ENCODE measurements at places on chromosomes 2 and 18. TPM values are rescaled to one million over a fixed set of nuclear protein-coding genes. Genes with fewer than 3 reads are reported as not detected.

DNA sequence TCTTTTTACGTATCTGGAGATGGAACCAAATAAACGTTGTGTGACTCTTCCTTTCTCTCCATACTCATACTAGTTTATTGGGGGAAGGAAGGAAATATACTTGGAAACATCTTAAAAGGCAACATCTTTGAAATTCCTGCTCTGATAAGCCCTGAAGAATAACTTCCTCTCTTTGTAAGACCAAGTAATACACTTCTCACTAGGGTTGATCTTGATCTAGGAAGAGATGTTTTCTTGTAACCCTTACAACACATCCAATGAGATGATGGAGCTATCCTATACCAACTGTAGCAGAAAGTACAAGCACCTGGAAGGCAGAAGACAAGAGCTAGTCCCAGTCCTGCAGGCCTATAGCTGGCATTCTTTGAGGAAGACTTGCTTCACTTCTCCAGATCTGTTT lies 2.0 kb downstream of the ANKRD44 start:
- DNase-seq, result no peak

Gene STAT4
- 8.4 TPM for total RNA-seq

DNA sequence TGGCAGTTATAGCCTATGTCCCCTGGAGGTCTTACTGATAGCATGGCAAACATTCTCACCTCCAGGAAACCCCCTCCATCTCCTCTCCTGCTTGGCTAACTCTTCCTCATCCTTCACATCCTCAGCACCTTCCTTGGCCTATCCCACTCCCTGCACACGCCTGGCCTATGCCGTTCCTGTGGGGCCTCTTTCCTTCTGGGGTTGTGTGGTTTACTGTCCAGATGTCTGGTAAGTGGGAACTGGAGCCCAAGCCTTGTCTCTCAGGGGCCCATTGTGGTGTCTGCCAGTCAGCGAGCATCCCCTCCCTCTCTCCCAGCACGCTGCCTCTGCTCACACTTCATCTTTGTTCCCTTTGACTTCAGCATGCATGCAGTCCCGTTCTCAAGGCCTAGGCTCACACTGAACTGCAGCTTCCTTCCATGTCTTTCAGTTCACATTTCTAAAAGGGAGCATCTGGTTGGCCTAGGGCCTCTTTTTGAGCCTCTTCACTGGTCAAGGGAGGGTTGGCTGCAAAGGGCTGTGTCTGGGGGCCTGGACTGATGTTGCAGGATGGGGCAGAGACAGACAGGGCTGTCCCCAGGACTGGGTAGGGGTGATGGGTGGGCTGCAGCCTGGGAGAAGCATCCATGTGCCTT lies 13.1 kb downstream of the SPR start:
- DNase-seq, result no peak

DNA sequence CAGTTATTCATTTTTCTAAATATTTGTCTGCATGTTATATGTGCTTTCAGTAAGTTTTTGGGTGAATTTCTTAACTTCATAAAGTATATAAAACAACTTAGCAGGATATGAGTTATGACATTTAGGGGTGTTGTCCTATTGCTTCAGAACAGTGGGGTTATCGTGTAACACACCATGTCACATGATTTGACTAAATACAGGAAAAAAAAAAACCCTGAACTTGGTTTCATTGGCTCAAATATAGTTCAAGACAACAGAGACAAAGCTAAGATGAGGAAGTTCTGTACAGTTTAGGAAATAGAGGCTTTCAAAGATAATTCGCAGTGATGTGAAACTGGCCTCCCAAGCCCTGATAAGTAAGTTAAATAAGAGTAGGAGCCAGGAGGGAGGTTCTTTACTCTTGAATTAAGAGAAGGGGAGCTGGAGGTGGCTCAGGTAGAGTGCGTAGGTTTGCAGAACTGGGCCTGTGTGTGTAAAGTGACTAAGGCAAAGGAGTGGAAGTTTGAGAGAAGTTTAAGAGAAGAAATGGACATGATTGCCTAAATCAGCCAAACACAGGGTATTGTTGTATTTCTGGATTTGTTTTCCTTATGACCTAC lies 53.9 kb downstream of the LIMS1 start:
- DNase-seq, result peak; percentile 45

Gene IL36A
- not detected for total RNA-seq

Gene ARHGAP15
- total RNA-seq, result 12.4 TPM

- DNase-seq, result no peak
Observed at GRCh38 chr2:205972113-205972512, 113.9 kb downstream of the INO80D start.

GRCh38 chr18:76338619-76339245 lies 156.3 kb downstream of the ZNF516 start:
- DNase-seq, result no peak

GRCh38 chr2:69086466-69086865 lies 73.5 kb downstream of the ANTXR1 start:
- no peak for DNase-seq

- no peak for DNase-seq
Observed at GRCh38 chr2:108228006-108228405, 11.8 kb upstream of the SULT1C3 start.

DNA sequence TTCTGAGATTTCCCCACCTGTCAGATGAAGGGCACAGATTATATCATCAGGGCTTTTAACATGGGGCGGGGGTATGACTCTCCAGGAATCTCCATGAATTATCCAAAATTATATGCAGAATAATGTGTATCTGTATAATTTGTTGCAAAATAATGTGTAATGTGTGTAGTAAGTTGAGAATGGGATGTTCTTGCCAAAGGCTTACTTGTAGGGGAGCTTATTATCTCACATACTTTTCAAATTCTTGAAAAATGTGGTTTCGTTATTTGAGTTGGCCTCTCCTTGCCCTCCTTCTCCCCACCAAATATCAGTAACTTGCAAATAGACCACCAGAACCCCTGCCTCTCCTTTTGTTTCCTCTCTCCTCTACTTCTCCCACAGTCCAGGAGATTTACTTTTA lies 35.6 kb downstream of the UBR3 start:
- no peak for DNase-seq

Gene HNMT
- total RNA-seq, result 72.0 TPM

GRCh38 chr2:220533485-220533884 lies 906.1 kb downstream of the SLC4A3 start:
- DNase-seq, result no peak

Gene ALPP
- 24.6 TPM for total RNA-seq

- DNase-seq, result no peak
Observed at GRCh38 chr2:63700271-63700670, 111.5 kb downstream of the MDH1 start.

Gene SLC14A1
- total RNA-seq, result not detected

DNA sequence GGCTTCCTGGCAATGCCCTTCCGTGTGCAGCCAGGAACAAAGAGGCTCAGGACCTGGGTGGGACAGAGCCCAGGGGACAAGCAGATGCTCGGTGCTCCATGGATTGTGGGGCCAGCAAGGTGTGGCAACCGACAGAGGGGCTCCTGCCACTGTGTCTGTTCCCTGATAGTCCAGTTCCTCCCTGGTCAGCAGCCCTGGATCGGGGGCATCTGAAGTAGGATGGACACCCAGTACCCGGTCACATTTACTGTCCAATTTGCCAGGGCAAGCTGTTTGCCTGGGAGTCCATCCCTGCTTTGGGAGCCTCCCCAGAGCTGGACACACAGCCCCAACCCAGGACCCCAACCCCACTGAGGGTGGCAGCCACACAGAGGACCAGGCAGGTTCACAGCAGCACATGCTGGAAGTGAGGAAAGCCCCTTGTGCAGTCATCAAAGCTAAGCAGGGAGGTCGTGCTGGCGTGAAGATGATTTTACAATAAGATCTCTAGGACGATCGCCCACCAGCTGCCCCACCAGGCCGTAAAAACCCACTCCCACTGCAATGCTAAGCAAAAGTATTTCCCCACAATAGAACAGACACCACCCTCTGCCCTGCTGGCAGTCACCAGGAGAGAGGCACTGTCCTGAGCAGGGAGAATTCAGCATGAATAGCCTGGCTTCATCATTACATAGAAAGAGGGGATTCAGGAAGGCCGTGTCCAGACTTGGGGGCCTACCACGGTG lies 141.7 kb downstream of the NDUFA10 start:
- peak; percentile 10 for DNase-seq

Gene REG3A
- not detected for total RNA-seq
